ENCODE measurements at places on chromosomes 7 and 10. TPM values are rescaled to one million over a fixed set of nuclear protein-coding genes. Genes with fewer than 3 reads are reported as not detected.

CPA5 gene
- total RNA-seq, result not detected

AKR1E2 gene
- total RNA-seq, result 11.7 TPM

RAPGEF5 gene
- total RNA-seq, result 1.5 TPM

FAM221A gene
- total RNA-seq, result 5.1 TPM

HMX2 gene
- total RNA-seq, result not detected

AGAP6 gene
- total RNA-seq, result 2.6 TPM

NEUROD6 gene
- not detected for total RNA-seq

CPVL gene
- total RNA-seq, result 0.51 TPM

ATE1 gene
- total RNA-seq, result 28.1 TPM

MACC1 gene
- 0.26 TPM for total RNA-seq

SLC13A1 gene
- not detected for total RNA-seq

KLF14 gene
- under 0.01 TPM for total RNA-seq

PDE6C gene
- total RNA-seq, result not detected

TUBAL3 gene
- total RNA-seq, result not detected

ABCA13 gene
- total RNA-seq, result 0.26 TPM

IRF5 gene
- 0.33 TPM for total RNA-seq

ZC3HAV1L gene
- total RNA-seq, result 8.5 TPM

FKBP6 gene
- not detected for total RNA-seq

Data from fibroblast of lung (primary cell).